ENCODE measurements at places on chromosomes 3 and 15.
A peak's percentile ranks its signal among the peaks of the same experiment; 100 is the strongest.

DNA sequence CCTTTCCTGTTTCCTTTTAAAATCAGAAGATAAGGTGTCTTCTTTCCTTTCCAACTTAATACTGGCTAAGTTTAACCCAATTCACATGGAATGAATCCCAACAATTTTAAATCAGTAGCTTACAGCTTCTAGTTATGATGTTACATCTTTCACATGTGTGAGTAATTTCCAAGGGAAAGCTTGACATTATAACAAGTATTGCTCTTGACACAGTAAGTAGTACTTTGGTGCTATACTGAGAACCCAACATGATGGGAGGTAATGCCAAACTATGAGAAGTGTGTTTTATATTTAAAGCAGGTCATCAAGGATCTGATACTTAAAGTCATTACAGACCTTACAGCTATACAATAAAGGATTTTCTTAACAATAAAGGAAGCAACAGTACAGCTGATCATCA, 29.1 kb downstream of the RABL3 start:
- no peaks in the 10 kb centered on the region for H3K36me3 ChIP-seq
- H3K27me3 ChIP-seq, result no peaks in the 10 kb centered on the region
- DNase-seq, result no peak
- no peaks in the 10 kb centered on the region for H3K4me1 ChIP-seq
- H3K27ac ChIP-seq, result no peak overlapping the region

GRCh38 chr3:54366007-54366750, 243.8 kb downstream of the CACNA2D3 start:
- DNase-seq, result no peak
- H3K4me3 ChIP-seq, result no peak overlapping the region
- H3K27ac ChIP-seq, result no peak overlapping the region
- no peaks in the 10 kb centered on the region for H3K36me3 ChIP-seq

DNA sequence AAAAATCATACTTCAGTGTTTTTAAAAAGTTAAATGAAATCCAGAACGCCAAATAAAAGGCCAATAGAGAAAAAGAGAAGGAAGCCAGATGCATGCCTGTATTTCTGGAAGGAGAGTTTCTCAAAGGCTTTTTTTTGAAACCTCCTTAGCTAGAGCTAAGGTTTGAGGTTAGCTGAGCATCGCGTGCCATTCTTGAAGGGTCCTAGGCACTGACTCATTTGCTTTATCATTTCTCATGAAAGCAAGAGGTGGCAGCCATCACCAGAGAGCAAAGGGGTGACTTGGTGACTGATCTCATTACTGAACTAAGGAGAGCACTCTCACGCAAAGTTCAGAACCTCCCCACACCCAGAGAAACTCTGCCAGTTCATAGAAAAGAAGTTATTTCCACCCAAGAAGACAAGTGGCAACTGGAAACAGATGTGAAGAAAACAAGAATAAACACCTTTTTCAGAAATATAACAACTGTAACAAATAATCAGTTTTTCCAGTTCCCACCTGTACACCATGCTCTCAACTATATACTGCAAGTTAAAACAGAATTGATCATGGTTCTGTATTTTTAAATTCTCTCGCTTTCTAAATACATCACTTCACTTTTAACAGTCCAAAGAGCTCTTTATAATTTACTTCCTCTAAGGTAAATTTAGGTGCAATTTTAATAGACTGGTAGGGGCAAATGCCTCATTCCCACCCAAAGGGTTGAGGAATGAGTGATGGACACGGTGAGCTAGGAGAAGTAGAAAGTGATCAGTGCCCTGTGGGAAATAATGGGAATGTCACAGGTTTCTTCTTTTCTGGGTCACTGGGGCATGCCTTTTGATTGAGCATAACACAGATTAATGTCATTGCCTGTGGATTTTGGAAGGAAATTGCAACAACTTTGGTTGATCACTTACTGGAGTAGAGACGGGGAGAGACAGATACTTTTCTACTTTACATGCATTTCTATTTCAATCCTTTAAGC, 24.7 kb downstream of the GPR15 start:
- H3K4me1 ChIP-seq, result peaks cover 74% of the 10 kb centered on the region
- peak overlapping the region; percentile 90 for H3K4me3 ChIP-seq
- peaks cover 25% of the 10 kb centered on the region for H3K36me3 ChIP-seq
- peak; percentile 80 for DNase-seq
- no peaks in the 10 kb centered on the region for H3K27me3 ChIP-seq
- peak overlapping the region; percentile 100 for H3K27ac ChIP-seq

GRCh38 chr3:147361454-147362420, 44.6 kb downstream of the ZIC4 start:
- peaks cover 13% of the 10 kb centered on the region for H3K36me3 ChIP-seq
- H3K4me3 ChIP-seq, result no peak overlapping the region
- DNase-seq, result no peak
- no peak overlapping the region for H3K27ac ChIP-seq

DNA sequence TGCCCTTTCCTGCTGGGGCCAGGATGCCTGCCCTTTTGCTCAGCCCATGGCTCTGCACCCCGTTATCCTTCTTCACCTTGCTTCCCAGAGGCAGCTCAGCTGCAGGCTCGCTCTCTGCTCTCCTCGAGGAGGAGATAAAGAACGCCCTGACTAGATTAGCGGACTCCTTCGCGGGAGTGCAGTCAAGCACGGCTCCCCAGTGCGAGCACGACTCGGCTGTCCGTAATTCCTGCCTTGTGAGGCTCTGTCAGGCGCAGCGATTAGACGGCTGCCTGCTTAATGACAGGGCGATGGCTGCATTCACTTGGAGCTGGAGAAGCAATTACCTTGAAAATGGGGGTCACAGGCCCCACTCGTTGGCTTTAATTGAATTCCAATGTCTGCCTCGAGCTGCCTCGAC, 25.9 kb downstream of the TLE3 start:
- H3K36me3 ChIP-seq, result peaks cover 44% of the 10 kb centered on the region
- H3K4me1 ChIP-seq, result peaks cover 11% of the 10 kb centered on the region
- no peak for DNase-seq
- H3K4me3 ChIP-seq, result no peak overlapping the region

DNA sequence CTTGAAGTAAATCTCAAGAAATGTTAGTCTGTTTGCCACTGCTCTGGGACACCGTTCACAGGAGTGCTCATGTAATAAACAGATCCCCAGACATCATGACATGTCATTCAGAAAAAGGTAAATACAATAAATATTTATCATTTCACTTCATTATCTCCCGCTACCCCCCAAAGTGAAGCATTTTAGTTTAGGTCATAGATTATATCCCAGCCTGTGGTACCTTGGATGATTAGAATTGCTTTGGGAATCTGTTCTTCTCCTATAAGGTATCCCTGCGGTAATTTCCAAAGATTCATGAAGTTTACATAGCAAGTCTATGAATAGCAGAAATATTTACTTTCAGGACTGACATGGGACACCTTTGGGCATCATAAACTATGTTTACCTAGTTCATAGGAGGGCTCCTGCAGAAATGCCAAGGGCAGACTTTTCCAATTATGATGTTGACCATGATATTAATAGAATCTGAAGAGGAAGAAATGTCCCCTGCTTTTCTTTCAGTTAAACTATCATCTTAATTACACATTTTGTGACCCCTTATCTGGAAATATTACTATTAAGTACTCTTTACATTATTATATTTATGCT, 268.0 kb downstream of the NAALADL2 start:
- H3K27ac ChIP-seq, result no peak overlapping the region
- H3K36me3 ChIP-seq, result no peaks in the 10 kb centered on the region
- DNase-seq, result no peak
- H3K27me3 ChIP-seq, result no peaks in the 10 kb centered on the region

DNA sequence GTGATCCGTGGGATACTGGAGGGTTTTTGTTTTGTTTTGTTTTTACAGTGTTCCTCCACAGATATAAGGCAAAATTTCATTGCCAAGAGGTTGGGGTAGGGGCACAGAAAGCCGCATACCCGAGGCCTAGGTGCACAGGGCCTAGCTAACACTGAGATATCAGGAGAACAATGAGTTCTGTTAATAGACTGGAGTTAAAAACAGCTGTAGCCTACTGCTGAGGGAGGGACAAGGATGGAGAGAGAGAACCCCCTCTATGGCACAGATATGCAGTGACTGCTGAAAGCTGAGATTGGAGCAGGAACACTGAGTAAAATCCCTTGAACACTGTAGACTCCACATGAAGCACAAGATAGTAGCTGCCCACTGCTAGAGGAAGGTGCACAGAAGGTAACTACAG, 53.1 kb upstream of the MAP3K13 start:
- no peak overlapping the region for H3K4me3 ChIP-seq
- peaks cover 21% of the 10 kb centered on the region for H3K36me3 ChIP-seq
- H3K4me1 ChIP-seq, result no peaks in the 10 kb centered on the region
- H3K27ac ChIP-seq, result no peak overlapping the region
- no peak for DNase-seq

DNA sequence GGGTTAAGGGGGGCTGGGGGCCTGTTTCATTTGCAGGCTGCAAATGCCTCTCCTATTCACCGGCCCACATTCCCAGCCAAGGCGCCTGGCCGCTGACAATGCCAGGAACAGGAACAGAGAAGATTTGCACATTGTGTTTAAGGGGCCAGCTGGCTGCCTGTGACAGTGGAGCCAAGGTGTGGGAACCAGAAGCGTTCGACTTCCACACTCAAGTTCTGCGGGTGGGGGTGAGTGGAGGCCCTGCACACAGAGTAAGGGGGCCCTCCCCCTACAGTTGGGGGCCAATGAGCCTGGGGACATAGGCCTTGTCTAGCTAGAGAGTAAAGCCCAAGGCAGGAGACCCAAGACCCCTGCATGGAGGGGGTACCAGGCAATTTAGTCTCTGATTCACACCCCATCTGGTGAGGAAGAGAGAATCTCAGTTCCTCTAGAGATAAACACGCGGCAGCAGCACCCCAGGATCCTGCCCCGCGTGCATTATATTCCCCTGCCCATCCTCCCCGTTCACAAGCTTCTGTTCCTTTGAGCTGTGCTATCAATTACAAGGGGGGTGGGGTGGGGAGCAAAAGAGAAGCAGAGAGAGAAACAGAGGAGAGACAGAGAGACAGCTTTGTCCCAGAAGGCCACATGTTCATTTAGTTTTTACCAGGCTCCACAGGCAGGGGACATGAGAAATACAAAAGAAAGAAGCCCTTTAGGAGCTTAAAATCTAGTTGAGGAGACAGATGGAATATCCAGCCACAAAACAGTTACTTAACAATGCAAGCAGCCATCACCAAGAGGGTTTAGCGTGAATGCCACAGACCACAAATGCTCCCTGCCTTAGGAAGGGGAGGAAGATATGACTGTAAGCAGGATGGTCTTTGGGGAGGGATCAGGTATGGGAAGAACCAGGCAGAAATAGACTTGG, 9.2 kb downstream of the IGDCC3 start:
- peaks cover 6% of the 10 kb centered on the region for H3K27me3 ChIP-seq
- no peak overlapping the region for H3K27ac ChIP-seq
- H3K4me1 ChIP-seq, result no peaks in the 10 kb centered on the region
- H3K4me3 ChIP-seq, result no peak overlapping the region
- no peak for DNase-seq
- no peaks in the 10 kb centered on the region for H3K36me3 ChIP-seq

GRCh38 chr3:128784843-128785242, 58.9 kb downstream of the RAB7A start:
- no peaks in the 10 kb centered on the region for H3K36me3 ChIP-seq
- H3K27ac ChIP-seq, result peak overlapping the region; percentile 14
- H3K4me3 ChIP-seq, result no peak overlapping the region
- H3K27me3 ChIP-seq, result no peaks in the 10 kb centered on the region
- DNase-seq, result no peak

- peaks cover 23% of the 10 kb centered on the region for H3K27me3 ChIP-seq
- DNase-seq, result no peak
- no peaks in the 10 kb centered on the region for H3K36me3 ChIP-seq
- H3K27ac ChIP-seq, result no peak within 1 kb of the TSS
- no peak within 1 kb of the TSS for H3K4me3 ChIP-seq
Observed at GRCh38 chr3:157502916-157503595, at the start of gene VEPH1. TSS of gene VEPH1 (minus strand) at chr3:157503416. CDS start at chr3:157495349, 8,067 bp downstream.

GRCh38 chr3:54032598-54032997, 89.8 kb upstream of the CACNA2D3 start:
- peaks cover 13% of the 10 kb centered on the region for H3K27me3 ChIP-seq
- no peaks in the 10 kb centered on the region for H3K4me1 ChIP-seq
- no peak overlapping the region for H3K4me3 ChIP-seq
- no peak overlapping the region for H3K27ac ChIP-seq

GRCh38 chr15:100879061-100879463, 569 bp upstream of the ALDH1A3 start:
- H3K4me1 ChIP-seq, result peaks cover 2% of the 10 kb centered on the region
- H3K27ac ChIP-seq, result no peak overlapping the region
- H3K36me3 ChIP-seq, result no peaks in the 10 kb centered on the region
- peaks cover 54% of the 10 kb centered on the region for H3K27me3 ChIP-seq

- DNase-seq, result no peak
- no peaks in the 10 kb centered on the region for H3K36me3 ChIP-seq
- no peaks in the 10 kb centered on the region for H3K27me3 ChIP-seq
- H3K4me3 ChIP-seq, result no peak overlapping the region
- H3K27ac ChIP-seq, result no peak overlapping the region
- H3K4me1 ChIP-seq, result peaks cover 29% of the 10 kb centered on the region
Observed at GRCh38 chr15:42918047-42918446, 2.5 kb downstream of the TTBK2 start.

DNA sequence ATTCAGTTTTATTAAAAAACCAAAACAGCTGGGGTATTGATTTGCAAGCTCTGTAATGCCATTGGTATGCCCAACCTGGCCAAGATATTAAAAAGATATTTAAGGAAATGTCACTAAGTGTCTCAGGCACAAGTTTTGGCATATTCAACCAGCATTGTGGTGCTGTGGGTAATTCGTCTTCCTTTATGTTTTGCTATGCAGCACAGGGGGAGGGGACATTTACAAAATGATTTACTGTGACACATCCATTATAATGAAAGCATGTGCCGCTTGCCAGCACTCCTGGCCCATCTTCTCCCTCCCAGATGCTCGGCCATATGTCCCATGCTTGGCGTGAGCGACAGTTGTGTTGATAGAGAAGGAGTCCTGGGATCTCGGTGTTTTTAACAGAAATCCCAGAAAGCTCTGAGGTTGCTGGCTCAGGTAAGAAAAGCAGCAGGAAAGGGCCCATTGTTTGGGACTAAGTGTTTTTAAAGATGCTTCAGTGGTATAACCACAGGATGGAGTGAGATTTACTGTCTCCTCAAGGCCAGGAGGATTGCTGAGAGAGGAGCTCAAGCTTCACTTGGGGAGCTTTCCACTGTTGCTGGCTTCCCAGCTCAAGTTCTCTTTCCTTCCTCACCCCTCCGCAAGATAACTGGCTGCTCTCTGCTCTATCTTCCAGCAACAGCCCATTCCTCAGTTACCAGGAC, 158.2 kb upstream of the TSC22D2 start:
- no peaks in the 10 kb centered on the region for H3K4me1 ChIP-seq
- no peaks in the 10 kb centered on the region for H3K36me3 ChIP-seq
- H3K27me3 ChIP-seq, result peaks cover 16% of the 10 kb centered on the region
- no peak overlapping the region for H3K27ac ChIP-seq

- no peak overlapping the region for H3K4me3 ChIP-seq
- no peaks in the 10 kb centered on the region for H3K4me1 ChIP-seq
- H3K27ac ChIP-seq, result no peak overlapping the region
- peaks cover 2% of the 10 kb centered on the region for H3K27me3 ChIP-seq
Observed at GRCh38 chr3:60636846-60637245, 614.4 kb downstream of the FHIT start.

- H3K27me3 ChIP-seq, result peaks cover 4% of the 10 kb centered on the region
- no peak overlapping the region for H3K27ac ChIP-seq
- H3K36me3 ChIP-seq, result no peaks in the 10 kb centered on the region
Observed at GRCh38 chr3:11091088-11091590, 63.2 kb upstream of the HRH1 start.

GRCh38 chr15:92809880-92810361, 90.2 kb upstream of the CHD2 start:
- DNase-seq, result no peak
- H3K4me1 ChIP-seq, result peaks cover 23% of the 10 kb centered on the region
- peak overlapping the region; percentile 89 for H3K4me3 ChIP-seq
- no peaks in the 10 kb centered on the region for H3K36me3 ChIP-seq
- H3K27me3 ChIP-seq, result no peaks in the 10 kb centered on the region

Data from natural killer cell treated with Interleukin-12 subunit alpha and Interleukin-12 subunit beta and Interleukin-15 and Interleukin-18, amount 100 ng/mL, for 72 hours (primary cell).